Myocyte (in vitro differentiated cells): ENCODE measurements at places on chromosomes 7 and 10. TPM values are rescaled to one million over a fixed set of nuclear protein-coding genes. Genes with fewer than 3 reads are reported as not detected.

DNA sequence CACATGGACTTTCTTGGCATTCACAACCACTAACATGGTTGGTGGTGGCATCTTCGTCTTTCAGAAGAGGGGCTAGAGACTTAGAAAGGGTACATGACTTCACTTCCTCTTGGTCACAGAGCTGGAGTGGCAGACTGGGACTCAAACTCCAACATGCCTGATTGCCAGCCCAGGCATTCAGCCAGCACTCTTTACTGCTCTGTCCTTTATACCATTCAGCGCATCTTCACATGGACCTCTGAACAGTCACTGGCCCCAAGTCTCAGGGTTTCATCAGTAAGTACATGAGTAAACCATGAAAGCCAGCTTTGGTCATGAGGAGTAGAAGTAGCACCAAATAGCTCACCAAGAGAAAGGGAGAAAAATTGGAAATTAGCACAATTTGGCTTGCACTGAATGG lies 148.4 kb upstream of the KLF14 start:
- no peak for DNase-seq

FASTK gene
- 177 and 198 TPM in 2 replicates for total RNA-seq

DNA sequence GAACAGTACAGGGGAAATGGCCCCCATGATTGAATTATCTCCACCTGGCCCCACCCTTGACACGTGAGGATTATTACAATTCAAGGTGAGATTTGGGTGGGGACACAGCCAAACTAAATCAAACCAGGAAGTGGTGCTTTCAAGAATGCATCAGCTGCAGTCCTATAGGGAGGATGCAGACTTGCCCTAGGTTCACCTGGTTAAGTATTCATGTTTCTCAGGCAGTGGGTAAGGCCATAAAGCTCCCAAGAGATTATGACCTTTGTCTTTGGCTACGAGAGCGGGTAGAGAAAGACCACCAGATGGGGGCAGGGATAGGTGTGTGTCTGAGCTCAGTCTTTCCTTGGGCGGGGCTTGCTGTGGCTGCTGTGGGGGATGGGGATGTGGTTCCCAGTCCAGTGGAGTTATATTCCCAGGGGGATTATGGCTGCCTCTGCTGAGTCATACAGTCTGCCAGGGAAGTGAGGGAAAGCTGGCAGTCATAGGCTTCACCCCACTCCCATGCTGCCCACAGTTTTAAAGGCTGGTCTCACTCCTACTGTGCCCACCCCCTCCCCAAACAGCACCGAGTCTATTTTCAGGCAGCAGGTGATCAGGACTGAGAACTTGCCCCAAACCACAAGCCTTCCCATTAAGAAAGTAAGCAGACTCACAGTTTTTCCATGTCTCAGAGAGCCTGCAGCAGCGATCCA lies 8.4 kb upstream of the R3HCC1L start:
- DNase-seq: peak; percentile 88

AP5Z1 gene
- total RNA-seq: 37.2 and 41.8 TPM in 2 replicates

- peak; percentile 21 for DNase-seq
Observed at GRCh38 chr7:34067005-34067778, 161.9 kb downstream of the BMPER start.

GRCh38 chr7:40799-41750 lies 151.3 kb upstream of the FAM20C start:
- no peak for DNase-seq

CREB5 gene
- total RNA-seq: 3.7 and 4.0 TPM in 2 replicates

GRCh38 chr7:143289421-143289820 lies 1.3 kb downstream of the CASP2 start:
- peak; percentile 9 for DNase-seq

- DNase-seq: no peak
Observed at GRCh38 chr7:128845987-128846386, 15.8 kb downstream of the FLNC start.
